Smooth muscle cell of the brain vasculature (primary cell): ENCODE measurements at places on chromosomes 1 and 21.

DNA sequence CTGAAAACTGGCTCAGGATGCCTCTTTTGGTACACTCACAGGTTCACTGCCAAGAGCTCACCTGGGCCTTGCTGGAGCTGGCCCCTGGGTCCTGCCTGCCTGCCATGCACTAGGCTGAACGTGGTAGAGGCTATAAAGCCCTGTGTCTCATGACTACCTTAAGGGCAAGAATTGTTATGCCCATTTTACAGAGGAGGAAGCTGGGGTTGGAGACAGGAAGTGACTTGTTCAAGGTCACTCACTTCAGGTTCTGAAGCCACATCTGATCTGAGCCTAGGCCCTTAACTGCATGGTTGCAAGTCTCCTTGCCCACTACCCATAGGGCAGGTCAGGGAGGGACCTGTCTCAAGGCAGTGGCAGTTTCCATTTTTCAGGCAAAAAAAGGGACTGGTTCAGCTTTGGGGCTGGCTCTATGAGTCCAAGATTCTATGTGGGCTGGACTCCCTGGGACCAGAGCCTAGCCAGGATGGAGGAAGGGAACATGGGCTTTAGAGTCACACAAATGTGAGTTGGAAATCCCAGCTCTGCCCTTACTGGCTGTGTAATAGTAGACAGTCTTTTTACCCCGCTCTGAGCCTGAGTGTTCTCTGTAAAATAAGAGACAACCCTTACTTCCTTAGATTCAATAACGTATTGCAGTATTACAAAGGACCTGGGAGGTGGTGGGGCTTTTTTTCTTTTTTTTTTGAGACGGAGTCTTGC, 7.8 kb downstream of the STK40 start:
- DNase-seq: no peak

DNA sequence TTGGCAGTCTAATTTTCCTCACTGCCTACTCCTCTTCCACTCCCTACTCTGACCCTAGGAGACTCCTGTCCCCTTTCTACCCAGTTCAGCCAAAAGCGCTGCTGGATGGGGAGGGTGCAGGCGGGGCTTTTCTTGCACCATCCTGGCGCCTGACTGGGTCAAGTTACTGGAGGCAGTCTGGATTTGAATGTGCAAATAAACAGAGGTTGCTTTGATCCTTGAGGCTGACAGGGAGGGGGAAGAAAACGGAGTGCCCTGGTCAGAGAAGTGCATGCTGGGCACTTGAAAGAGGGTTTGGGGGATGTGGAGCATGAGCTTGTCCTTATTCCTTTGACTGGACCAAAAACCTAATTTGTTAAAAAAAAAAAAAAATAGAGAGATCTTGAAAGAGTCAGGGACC, 76.8 kb upstream of the SOX13 start:
- no peak for DNase-seq

DNA sequence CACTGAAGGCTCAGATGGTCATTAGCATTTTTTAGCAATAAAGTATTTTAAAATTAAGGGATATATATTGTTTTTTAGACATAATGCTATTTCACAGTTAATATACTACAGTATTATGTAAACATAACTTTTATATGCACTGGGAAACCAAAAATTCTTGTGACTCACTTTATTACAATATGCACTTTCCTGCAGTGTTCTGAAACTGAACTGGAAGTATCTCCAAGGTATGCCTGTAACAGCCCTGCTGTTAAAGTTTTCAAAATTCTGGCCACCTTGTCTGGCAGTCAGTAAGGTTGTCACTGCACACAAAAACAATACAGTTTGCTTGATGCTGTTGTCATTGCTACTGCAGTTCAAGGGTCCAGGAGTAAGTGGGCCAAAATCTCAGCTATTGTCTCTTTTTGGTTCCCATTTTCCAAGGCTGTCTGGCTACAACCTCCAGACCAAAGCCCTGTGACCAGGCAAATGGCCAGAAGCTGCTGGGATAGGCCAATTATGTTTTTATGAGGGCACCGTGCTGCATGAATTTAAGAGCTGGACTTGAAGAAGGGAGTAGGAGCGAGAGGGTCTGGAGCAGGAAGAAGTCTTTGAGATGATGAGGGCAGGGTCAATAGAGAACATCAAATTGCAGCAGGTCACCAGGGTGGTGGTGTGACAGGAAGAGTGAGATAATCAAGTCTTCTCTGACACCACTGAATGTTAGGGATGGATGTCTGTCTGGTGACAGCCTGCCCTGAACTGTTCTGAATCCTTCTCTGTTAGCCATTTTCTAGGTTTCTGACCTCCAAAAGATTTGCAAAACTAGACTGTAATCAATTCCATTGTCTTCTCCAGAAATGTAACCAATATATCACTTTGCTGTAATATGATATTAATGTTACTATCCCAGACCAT, 82.3 kb upstream of the CACHD1 start:
- DNase-seq: no peak

GRCh38 chr1:204584699-204585372, 68.6 kb downstream of the MDM4 start:
- DNase-seq: no peak

- no peak for DNase-seq
Measured at GRCh38 chr1:164618202-164618564, 59.2 kb downstream of the PBX1 start.

GRCh38 chr1:11407301-11407994, 71.5 kb upstream of the DISP3 start:
- no peak for DNase-seq

- no peak for DNase-seq
Measured at GRCh38 chr1:51976846-51977602, 13.5 kb downstream of the RAB3B start.

GRCh38 chr1:199403531-199404116, 623.9 kb upstream of the NR5A2 start:
- no peak for DNase-seq

DNA sequence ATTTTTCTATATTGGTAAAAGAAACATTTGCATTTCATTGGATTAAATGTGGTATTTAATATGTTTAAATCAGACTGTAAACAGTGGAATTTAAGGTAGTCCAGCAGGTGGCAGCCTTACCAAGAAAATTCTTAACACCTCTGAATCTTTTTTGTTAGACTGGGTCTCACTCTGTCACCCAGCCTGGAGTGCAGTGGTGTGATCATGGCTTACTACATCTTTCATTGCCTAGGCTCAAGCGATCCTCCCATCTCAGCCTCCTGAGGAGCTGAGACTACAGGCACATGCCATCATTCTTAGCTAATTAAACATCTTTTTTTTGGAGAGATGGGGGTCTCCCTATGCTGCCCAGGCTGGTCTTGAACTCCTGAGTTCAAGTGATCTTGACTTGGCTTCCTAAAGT, 98.8 kb downstream of the RABGAP1L start:
- DNase-seq: peak; percentile 13

GRCh38 chr1:75785320-75785982, 605 bp upstream of the RABGGTB start:
- no peak for DNase-seq

GRCh38 chr1:8441426-8441825, 123.5 kb downstream of the SLC45A1 start:
- DNase-seq: no peak

DNA sequence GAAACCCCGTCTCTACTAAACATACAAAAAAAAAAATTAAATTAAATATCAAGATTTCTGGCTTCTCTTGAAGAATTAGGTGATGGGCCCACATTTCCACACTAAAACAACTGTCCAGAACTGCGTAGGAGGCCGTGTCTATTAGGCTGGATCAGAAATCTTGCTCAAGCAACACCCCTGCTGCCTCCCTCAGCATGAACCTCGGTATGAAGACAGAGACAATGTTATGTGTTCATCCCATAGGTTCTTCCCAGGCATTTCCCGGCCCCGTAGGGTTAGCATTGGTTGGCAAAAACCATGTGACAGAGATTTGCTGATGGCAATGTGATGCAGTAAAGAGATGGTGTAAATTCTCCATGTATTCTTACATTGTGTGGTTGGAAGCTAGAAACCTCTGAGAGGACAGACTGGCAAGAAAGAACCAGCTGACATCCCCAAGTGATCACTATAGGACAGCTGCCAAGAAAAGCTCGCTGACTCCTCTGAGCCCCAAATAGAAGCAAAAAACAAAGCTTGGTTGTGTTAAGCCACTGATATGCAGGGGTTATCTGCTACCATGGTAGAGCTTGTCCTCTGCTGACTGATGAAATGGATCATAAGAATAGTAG, 34.5 kb downstream of the EBNA1BP2 start:
- no peak for DNase-seq

DNA sequence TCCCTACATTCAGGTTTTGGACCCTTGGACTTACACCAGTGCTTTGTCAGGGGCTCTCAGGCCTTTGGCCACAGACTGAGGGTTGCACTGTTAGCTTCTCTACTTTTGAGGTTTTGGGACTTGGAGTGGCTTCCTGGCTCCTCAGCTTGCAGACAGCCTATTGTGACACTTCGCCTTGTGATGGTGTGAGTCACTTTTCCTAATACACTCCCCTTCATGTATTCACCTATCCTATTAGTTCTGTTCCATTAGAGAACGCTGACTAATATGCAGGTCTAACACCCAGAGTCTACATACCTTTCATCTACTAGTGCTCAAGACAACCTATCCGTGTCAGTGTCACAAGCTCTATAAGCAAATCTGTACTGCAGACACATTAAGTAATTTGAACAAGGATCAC, 605.3 kb downstream of the KCNT2 start:
- DNase-seq: no peak

DNA sequence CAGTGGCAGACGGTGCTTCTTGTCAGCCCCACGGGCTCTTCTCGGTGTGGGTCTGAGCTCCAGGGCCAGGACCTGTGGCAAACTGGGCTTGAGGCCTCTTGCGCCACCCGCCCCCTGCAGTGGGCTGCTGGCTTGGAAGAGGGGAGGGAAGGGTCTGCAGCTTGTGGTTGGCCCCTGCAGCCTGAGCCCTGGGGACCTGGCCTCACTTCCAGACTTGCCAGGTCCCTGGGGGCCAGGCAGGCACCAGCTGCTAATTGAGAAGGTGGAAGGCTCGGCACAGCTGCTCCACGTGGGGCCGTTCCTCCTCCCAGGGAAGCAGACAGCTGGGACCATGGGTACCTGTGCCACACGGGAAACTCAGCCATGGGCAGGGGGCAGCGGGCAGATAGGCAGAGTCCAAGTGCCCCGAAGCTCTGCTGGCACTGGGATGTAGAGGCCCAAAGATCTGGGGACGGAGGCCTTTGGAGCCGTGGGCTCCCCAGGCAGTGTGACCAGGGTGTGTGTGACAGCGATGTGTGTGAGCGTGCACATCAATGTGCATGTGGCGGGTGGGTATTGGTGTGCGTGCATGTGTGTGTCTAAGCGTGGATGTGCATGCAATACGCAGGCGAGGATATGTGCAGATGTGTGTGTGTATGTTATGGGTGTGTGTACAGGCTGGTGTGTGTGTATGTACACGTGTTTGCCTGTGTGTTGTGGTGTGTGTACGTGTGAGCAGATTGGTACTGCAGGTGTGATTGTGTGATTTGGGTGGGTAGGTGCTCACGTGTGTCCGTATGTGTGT, 39.3 kb downstream of the TP73 start:
- no peak for DNase-seq

DNA sequence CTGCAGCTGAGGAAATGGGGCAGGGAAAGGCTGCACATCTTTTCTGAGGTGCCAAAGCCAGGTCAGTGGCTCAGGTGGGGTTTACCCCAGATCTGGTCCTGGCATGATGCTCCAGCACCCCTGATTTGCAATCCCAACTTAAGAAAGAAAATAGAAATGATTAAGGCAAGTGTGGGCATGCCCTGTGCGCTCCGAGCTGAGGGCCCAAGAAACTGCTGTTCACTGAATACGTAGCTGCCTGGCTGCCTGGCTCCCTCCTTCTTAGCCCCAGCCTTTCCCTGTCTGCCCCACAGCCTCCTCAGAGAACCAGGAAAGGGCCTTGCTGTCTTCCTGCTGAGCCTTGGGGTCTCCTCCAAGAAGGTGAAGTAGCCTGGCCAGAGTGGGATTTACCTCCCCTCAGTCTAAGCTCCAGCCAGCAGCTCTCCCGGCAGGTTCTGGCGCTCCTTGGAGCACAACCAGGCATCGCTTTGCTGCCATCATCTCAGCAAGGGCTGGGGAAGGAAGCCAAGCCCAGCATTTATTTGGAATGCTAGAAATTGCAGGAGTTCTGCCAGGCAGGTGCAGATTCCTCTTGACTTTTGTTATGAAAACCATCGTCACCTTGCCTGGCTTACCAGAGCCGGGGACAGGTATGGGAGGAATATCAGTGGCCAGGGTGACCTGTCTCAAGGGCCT, 51.3 kb upstream of the SELENON start:
- DNase-seq: no peak

DNA sequence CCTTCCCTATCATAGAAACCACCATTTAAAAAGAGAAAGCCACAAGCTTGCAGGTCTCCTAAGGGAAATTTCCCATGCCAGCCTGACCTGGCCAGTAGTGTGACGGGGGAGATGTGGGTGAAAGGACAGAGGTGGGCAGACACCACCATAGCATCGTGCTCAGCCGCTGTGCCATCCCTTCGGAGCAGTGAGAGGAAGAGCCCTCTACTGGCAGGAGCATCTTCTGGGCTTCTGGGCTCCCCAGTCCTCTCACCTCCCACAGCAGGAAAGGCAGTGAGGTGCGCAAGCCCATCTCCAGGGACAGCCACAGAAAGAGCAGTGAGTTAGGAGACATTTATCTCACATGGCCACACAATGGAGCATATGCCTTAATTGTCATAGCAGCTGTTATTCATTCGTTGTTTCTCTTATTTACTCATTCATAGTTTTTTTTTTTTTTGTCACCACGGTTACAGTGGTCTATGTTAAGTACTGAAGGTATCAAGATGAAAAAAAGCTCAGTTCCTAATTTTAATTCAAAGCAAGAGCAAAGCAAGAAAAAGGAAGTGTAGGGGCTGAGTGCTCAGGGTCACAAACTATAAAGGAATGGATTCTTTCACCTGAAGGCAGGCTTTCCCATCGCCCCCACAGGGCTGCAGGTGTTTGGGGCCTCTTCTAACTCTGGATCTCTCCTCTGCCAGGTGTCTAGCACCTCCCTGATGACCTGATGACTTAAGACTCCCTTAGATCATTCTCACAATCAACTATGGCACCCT, 48.8 kb upstream of the CAMK1G start:
- DNase-seq: no peak

DNA sequence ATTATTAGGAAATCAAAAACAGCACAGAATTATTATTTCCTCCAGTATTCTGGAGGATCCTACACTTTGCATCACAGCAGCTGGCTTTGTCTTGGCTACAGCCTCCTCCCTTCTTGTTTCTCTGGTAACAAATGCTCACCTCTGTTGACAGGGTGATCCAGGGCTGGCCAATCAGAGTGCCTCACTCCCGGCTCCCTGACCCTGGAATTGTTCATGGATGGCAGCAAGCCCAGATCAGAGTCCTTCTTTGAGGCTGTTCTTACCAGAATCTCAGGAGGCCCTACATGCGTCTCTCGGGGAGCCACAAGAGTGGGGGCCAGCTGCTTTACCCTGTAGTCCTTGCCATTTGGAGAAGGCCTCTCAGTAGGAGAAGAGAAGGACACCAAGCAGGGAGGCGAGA, 48.4 kb upstream of the IGSF5 start:
- no peak for DNase-seq
